WTC11 (cell line): ENCODE measurements at places on chromosomes 2 and 18. TPM values are rescaled to one million over a fixed set of nuclear protein-coding genes. Genes with fewer than 3 reads are reported as not detected.

The SPC25 gene
- 23.2 to 29.2 TPM (median 28.6 TPM) in 3 replicates for total RNA-seq

The MYOM1 gene
- total RNA-seq = 0.35 to 0.64 TPM (median 0.53 TPM) in 3 replicates

The SLC9A4 gene
- 0.09 to 0.11 TPM in 2 of 3 replicates, not detected in the other for total RNA-seq

- H3K4me1 ChIP-seq = no peaks in the 10 kb centered on the region
- no peak overlapping the region for H3K4me3 ChIP-seq
- no peak overlapping the region for H3K27ac ChIP-seq
- DNase-seq = no peak
- H3K36me3 ChIP-seq = no peaks in the 10 kb centered on the region
Measured at GRCh38 chr2:40666398-40666797, 214.5 kb upstream of the SLC8A1 start.

DNA sequence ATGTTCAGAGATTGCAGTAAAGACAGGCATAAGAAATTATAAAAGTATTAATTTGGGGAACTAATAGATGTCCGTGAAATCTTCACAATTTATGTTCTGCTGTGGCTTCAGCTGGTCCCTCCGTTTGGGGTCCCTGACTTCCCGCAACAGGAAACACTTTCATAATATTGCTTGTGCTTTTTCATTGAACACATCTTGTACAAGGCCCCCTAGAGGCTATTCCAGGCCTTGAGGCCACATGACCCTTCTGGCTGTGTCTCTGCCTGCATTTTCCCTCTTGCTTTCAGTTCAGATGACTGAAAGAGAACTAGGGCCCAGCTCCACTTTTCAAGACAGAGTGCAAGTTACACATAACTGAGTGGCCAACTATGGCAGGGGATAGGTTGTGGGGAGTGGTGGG lies 164.1 kb downstream of the TMEM247 start:
- no peak overlapping the region for H3K27ac ChIP-seq
- peaks cover 37% of the 10 kb centered on the region for H3K36me3 ChIP-seq
- peaks cover 3% of the 10 kb centered on the region for H3K27me3 ChIP-seq
- H3K4me1 ChIP-seq = no peaks in the 10 kb centered on the region

DNA sequence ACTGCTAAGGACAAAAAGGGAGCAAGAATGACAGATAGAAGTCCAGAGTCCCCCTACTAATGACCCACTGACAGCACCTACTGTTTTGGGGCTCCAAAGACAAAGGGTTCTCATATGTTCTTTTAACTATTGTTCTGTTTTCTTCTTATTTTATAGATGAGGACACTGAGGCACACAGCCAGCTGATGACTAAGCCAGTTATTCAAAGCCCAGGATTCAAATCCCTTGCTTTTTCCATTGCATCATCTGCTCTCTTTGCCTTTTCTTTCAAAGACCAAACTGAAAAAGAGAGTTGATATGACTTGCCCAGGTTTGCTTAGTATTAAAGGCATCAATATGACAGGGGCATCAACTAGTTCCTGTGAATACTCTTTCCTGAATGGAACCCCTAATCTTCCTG lies 299.8 kb downstream of the LRATD1 start:
- H3K4me1 ChIP-seq = no peaks in the 10 kb centered on the region
- no peak overlapping the region for H3K27ac ChIP-seq
- no peaks in the 10 kb centered on the region for H3K27me3 ChIP-seq
- H3K4me3 ChIP-seq = no peak overlapping the region
- no peak for DNase-seq

DNA sequence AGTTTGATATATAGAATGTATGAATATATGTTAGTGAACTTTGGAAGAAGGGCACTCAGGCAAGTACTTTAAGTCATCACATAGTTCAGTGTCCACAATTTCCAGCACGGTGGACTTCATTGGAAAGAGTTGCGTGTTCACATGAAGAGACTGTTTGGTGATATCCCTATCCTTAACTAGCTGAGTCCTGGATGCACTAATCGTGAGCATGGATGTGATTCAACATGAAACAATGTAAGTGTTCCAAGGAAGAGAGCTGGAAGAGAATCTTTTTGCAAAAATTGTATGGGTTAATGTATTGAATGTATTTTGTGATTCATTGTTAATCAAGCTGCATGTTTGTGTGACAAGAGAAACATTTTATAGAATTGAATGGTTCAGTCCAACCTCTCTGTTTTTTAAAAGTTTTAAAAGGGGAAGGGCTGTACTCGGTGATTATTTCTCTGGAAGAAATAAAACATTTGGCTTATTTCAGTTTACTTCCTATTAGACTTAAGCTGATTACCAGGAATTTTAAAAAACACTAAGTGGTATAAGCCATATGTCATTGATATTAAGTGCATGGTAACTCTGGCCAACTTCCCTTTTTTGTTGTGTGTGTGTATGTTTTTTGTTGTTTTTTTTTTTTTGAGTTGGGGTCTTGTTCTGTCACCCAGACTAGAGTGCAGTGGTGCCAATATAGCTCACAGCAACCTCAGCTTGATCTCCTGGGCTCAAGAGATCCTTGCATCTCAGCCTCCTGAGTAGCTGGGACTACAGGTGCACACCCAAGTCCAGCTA lies 8.6 kb downstream of the XRCC5 start:
- DNase-seq = no peak
- H3K4me1 ChIP-seq = peaks cover 25% of the 10 kb centered on the region
- peak overlapping the region; percentile 63 for H3K27ac ChIP-seq
- no peaks in the 10 kb centered on the region for H3K27me3 ChIP-seq

- no peak for DNase-seq
- no peaks in the 10 kb centered on the region for H3K27me3 ChIP-seq
- no peak overlapping the region for H3K4me3 ChIP-seq
- H3K27ac ChIP-seq = no peak overlapping the region
Measured at GRCh38 chr2:150188800-150189199, 298.7 kb downstream of the RND3 start.

DNA sequence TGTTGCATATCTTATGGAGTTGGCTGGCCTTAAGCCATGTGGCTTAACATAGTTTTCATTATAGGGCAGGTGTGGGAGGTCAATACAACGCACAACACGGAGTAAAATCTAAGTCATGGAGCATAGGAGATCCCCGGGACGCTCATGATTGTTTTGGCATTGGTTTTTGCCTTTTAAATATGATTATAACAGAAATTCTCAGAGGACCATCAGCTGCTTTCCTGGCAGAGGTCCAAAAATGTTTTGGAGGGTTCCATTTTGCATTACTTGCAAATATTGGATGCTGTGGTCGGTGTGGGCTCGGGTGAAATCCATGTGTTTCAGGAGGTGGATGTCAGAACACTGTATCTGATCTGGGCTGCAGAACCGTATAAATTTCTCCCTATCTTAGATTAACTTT lies 3.4 kb downstream of the NCOA1 start:
- H3K4me1 ChIP-seq = peaks cover 41% of the 10 kb centered on the region
- no peak overlapping the region for H3K27ac ChIP-seq
- H3K36me3 ChIP-seq = no peaks in the 10 kb centered on the region
- no peak for DNase-seq
- no peak overlapping the region for H3K4me3 ChIP-seq
